ENCODE measurements at places on chromosomes 12 and 14. TPM values are rescaled to one million over a fixed set of nuclear protein-coding genes. Genes with fewer than 3 reads are reported as not detected.
A peak's percentile ranks its signal among the peaks of the same experiment; 100 is the strongest.

GRCh38 chr14:73461478-73462047, 3.2 kb upstream of the NUMB start:
- H3K27ac ChIP-seq: peak overlapping the region; percentile 63
- no peaks in the 10 kb centered on the region for H3K27me3 ChIP-seq
- H3K4me3 ChIP-seq: peak overlapping the region; percentile 24
- H3K36me3 ChIP-seq: no peaks in the 10 kb centered on the region
- H3K4me1 ChIP-seq: peaks cover 73% of the 10 kb centered on the region
- DNase-seq: no peak

GRCh38 chr12:56243731-56244181, 13.9 kb downstream of the SLC39A5 start:
- no peaks in the 10 kb centered on the region for H3K27me3 ChIP-seq
- no peak for DNase-seq
- H3K36me3 ChIP-seq: peaks cover 100% of the 10 kb centered on the region
- no peak overlapping the region for H3K27ac ChIP-seq
- H3K4me3 ChIP-seq: no peak overlapping the region

DNA sequence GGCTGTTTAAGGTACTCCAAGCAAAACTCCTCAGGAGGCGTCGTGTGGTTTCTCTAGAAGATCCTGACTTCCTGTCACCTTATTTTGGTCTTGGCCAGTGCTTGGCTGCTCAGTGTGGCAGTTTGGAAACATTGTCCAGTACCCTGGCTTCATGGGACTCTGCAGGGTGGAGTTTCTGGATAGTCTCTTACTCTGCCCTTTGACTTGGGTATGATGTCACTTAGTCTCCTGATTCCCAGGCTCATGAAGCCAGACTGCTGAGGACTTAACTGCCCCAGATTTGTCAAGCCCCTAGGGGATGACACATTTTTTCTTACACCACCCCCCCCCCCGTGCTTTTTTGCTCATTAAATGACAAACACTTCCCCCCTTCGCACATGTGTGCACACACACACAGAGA, 82.7 kb downstream of the ADCK1 start:
- peaks cover 12% of the 10 kb centered on the region for H3K36me3 ChIP-seq
- peaks cover 4% of the 10 kb centered on the region for H3K4me1 ChIP-seq
- DNase-seq: no peak
- no peak overlapping the region for H3K27ac ChIP-seq

DNA sequence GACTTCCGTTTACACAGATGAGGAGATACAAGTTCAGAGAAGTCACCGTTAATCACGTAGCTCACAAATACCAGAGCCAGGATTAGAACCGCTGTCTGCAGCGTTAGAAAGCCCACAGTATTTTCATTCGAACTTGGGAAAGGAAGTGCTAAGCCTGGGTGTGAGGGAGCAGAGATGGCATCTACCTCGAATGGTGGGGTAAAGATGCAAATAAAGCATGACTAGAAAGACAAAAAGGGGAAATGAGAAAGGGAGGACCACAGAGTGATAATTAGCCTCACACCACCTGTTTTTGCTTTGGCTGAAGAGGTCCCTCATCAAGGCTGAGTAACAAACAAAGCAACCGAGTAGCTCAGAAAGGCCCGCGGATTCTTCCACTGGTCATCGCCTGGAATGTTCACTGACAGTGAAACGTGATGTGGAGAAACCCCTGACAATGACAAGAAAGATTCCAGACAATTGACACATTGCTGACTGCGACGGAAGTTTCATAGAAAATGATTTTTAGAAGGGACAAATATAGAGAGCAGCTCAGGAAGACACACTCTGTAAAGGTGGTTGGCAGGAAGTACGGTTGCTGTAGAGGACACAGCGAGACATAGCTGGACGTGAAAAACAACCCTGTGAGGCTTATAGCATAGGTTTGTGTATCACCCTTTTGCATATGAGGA, 31.5 kb upstream of the BHLHE41 start:
- peaks cover 23% of the 10 kb centered on the region for H3K4me1 ChIP-seq
- no peaks in the 10 kb centered on the region for H3K36me3 ChIP-seq
- no peak overlapping the region for H3K27ac ChIP-seq
- no peak for DNase-seq

DNA sequence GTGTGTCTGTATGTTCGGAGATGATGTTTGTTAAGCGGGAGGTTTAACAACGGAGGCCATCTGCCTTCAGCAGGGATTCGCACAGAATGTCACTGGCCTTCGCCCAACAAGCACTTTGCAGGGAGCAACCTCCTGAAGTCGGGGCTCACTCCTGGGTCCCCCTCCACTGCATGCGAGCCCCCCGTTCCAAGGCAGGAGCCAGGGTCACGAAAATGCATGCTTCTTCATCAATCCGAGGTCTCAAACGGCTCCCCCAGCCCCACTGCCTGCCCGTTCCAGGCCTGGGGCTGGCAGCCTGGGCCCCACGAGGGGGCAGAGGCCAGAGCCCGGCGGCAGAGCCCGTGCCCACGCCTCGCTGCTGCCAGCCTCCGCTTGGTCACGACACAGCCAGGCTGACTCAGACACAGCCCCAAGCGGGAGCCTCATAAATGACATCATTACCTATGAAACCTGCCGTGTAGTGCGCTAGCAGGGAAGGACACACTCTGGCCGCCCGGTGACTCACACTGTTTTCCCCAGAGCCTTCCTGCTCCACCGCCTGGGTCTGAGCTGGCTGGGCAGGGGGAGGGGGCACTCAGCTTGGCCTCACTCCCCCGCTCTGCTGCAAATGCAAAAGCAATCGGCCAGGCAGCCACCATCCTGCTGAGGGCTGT, 169.5 kb upstream of the RTL1 start:
- H3K27me3 ChIP-seq: peaks cover 17% of the 10 kb centered on the region
- no peak overlapping the region for H3K27ac ChIP-seq
- DNase-seq: peak; percentile 85
- peaks cover 15% of the 10 kb centered on the region for H3K4me1 ChIP-seq
- H3K4me3 ChIP-seq: no peak overlapping the region
- no peaks in the 10 kb centered on the region for H3K36me3 ChIP-seq

- no peaks in the 10 kb centered on the region for H3K27me3 ChIP-seq
- no peaks in the 10 kb centered on the region for H3K36me3 ChIP-seq
- no peaks in the 10 kb centered on the region for H3K4me1 ChIP-seq
- H3K27ac ChIP-seq: no peak overlapping the region
Observed at GRCh38 chr14:87613881-87614280, 379.1 kb downstream of the GALC start.

DNA sequence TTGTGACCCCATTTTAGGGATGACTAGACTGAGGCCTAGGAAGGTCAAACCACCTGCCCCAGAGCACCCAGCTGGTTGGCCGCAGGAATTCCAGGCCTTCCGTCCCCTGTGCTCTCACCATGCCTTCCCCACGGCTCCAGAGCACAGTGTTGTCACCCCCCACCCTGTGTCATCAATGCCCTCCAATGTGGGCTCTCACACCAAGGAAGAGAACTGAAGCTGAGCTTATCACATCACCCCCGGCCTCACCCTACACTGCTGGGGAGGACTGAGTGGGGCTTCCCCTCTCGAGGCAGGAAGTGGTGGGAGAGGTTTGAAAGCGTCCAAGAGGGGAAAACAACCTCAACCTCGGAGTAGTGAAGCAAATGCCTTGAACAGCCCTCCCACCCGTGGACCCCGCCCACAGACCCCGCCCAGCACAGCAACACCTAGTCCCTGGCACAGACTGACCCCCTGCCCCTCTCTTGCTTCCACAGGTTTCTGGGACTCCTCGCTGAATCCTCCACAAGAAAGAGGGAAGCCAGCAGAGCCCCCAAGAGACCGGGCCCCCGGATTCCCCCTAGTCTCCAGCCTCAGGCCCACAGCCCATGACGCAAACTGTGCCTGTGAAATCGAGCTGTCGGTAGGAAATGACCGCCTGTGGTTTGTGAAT, 97.2 kb downstream of the LGMN start:
- peaks cover 6% of the 10 kb centered on the region for H3K4me1 ChIP-seq
- DNase-seq: no peak

- no peak overlapping the region for H3K27ac ChIP-seq
- no peak overlapping the region for H3K4me3 ChIP-seq
- DNase-seq: no peak
- H3K36me3 ChIP-seq: no peaks in the 10 kb centered on the region
- H3K4me1 ChIP-seq: peaks cover 7% of the 10 kb centered on the region
Observed at GRCh38 chr12:15808250-15808649, 19.1 kb upstream of the EPS8 start.

P2RX2 gene
- total RNA-seq: 1.7 TPM

- H3K4me3 ChIP-seq: peak overlapping the region; percentile 73
- DNase-seq: no peak
- peaks cover 74% of the 10 kb centered on the region for H3K4me1 ChIP-seq
Observed at GRCh38 chr14:104977008-104977680, 1.0 kb downstream of the AHNAK2 start.

SYNE2 gene
- 101 TPM for total RNA-seq

GRCh38 chr14:29444805-29445204, 482.8 kb downstream of the PRKD1 start:
- no peak for DNase-seq
- H3K27ac ChIP-seq: no peak overlapping the region
- H3K4me3 ChIP-seq: no peak overlapping the region
- H3K27me3 ChIP-seq: no peaks in the 10 kb centered on the region
- H3K36me3 ChIP-seq: no peaks in the 10 kb centered on the region

LRP6 gene
- total RNA-seq: 26.2 TPM

DNA sequence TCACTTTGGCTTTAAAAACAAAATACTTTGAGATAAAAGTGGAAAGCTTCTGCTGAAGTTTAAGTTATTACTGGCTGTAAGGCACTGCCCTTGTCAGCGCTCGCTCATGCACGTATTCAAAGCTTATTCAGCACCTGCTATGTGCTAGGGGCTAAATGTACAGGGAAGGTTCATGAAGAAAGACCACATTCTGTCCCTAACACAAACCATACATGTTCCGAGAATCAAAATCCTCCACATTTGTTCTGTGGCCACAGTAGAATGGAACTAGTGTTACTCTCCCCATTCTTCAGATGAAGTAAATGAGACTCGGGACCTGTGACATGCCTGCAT, 33.8 kb upstream of the GPR68 start:
- no peaks in the 10 kb centered on the region for H3K4me1 ChIP-seq
- no peaks in the 10 kb centered on the region for H3K27me3 ChIP-seq
- no peak for DNase-seq
- no peak overlapping the region for H3K27ac ChIP-seq

DNA sequence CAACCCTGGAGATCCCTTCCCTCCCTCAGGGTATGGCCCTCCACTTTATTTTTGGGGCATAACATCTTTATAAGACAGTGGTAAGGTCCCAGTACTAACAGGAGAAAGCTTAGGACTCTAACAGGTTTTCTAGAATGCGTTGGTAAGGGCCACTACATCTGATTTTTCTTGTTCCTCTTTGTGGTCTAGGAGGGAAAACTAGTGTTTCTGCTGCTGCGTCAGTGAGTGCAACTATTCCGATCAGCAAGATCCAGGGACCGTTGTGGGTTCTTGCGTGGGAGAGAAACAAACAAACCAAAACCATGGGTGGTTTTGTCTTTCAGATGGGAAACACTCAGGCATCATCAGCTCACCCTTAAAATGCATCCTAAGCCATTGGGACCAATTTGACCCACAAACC, 123.6 kb upstream of the SLC16A7 start:
- no peaks in the 10 kb centered on the region for H3K27me3 ChIP-seq
- H3K27ac ChIP-seq: no peak overlapping the region
- no peaks in the 10 kb centered on the region for H3K36me3 ChIP-seq

GRCh38 chr14:63200767-63201166, 3.5 kb upstream of the RHOJ start:
- no peaks in the 10 kb centered on the region for H3K27me3 ChIP-seq
- H3K4me1 ChIP-seq: peaks cover 11% of the 10 kb centered on the region
- no peak for DNase-seq
- no peak overlapping the region for H3K27ac ChIP-seq
- H3K4me3 ChIP-seq: no peak overlapping the region

DNA sequence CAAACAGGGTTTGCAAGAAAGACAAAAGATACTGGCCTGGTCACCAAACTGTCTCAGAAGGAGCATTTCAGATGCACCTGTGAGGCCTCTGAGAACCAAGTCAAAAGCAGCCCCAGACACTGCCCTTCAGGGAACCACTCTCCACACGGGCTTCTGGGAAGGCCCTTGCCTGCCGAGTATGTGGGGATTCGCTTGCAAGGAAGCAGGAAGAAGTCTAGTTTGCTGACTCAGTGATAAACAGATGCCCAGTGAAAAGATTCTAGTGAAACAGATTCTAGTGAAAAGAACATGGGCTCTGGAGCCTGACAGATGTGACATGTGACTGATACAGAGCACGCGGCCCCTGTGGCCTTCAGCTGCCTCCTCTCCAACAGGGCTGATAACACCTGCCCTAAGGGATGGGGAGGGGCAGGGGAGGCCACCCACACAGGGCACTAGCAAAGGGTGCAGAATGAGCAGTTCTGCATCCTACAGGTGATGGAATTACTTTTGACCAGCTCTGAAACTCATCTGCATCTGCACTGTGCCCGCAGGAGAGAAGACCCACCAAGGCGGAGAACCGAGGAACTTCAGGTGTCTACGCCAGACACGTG, 19.1 kb downstream of the AMN start:
- DNase-seq: no peak
- H3K36me3 ChIP-seq: peaks cover 99% of the 10 kb centered on the region
- H3K27ac ChIP-seq: no peak overlapping the region
- no peak overlapping the region for H3K4me3 ChIP-seq

DNA sequence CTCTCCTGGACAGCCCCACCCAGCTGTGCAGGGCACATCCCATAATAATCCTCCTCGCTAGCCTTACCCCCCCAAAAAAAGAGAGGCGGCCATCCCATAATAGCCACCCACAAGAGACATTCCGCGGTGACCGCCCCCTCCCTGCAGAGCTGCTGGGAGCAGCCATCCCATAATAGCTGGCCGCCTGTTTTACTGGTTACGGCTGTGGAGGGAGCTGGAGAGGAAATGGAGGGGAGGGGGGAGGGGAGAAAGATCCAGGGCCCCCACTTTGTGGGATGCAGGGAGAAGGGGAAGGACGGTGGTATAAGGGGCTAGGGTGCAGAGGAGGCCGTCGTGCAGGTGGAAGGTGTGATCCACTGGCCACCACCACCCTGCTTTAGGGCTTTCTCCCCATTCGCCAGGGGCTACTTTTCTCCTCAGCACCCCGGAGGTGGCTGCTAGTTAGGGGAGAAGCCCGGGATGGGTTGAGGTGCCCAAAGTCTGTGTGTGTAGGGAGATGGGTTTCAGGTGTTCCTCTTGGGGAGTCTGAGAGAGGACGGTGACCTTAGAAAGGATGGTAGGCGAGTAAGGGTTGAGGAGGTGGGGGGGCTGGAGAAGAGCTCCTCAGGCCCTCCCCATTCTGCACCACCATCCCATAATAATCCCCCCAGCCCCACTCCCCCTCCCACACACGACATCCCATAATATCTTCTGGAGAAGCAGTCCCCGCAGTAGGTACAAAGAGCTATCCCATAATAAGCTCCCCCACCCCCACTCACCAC, 6.0 kb upstream of the CHD4 start:
- peaks cover 37% of the 10 kb centered on the region for H3K4me1 ChIP-seq
- no peak for DNase-seq
- H3K27me3 ChIP-seq: no peaks in the 10 kb centered on the region
- no peaks in the 10 kb centered on the region for H3K36me3 ChIP-seq

DNA sequence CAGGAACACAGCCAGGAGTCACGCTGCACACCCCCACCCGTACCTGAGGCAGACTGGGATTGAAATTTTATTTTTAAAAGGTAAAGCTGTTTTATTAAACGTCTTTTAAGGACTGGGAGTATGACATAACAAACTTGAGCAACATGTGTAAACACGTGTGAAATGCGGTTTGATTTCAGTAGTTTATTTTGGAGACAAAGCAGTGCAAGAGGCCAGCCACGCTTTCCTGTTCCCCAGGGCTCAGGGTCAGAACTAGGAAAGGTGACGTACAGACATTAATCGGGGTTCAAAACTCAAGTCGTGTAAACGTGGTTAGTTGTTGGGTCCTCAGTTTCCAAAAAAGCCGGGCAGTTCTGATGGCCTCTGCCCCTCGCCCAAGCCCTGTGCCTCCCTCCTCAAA, 16.7 kb downstream of the CHGA start:
- no peak overlapping the region for H3K27ac ChIP-seq
- no peaks in the 10 kb centered on the region for H3K27me3 ChIP-seq
- DNase-seq: no peak
- H3K36me3 ChIP-seq: peaks cover 30% of the 10 kb centered on the region
- H3K4me1 ChIP-seq: no peaks in the 10 kb centered on the region
